ENCODE measurements at places on chromosomes 2 and 18.

- no peak for DNase-seq
These were observed 69.6 kb upstream of the ALPP start for GRCh38 chr2:232308986-232309385.

DNA sequence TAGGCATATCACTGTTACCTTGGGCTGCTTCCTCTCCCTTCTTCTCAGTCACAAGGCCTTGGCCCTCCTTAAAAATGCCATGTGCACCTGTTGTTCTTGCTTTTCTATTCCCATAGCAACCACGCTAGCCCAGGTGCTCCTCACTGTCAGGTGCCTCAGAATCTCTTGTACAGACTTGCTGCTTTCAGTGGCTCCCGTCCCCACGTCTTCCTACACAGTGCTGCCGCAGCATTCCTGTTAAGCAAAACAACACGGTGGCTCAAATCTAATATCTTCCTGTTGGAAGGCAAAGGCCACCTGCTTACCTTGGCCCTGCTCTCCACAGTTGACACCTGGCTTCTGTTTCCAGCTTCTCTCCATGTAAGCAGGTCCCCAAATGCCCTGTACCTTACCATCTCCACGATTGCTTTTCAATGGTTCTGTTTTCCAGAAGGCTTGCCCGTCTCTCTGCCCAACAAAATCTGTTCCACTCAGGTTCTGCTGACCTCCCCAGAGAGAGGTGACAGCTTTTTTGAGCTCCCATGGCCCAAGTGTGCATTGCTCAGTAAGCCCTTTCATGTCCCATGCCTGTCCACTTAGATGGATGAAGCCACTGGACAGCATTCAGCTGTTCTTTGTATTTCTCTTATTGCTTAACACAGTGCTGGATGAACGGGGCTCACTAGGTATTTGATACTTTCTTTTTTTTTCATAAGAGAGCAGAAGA lies 240.4 kb downstream of the PRKCE start:
- DNase-seq: no peak

- DNase-seq: peak; percentile 43
These were observed 79.9 kb downstream of the TMEM247 start for GRCh38 chr2:46559261-46559660.

- no peak for DNase-seq
These were observed 301.4 kb upstream of the TNP1 start for GRCh38 chr2:217160978-217161973.

DNA sequence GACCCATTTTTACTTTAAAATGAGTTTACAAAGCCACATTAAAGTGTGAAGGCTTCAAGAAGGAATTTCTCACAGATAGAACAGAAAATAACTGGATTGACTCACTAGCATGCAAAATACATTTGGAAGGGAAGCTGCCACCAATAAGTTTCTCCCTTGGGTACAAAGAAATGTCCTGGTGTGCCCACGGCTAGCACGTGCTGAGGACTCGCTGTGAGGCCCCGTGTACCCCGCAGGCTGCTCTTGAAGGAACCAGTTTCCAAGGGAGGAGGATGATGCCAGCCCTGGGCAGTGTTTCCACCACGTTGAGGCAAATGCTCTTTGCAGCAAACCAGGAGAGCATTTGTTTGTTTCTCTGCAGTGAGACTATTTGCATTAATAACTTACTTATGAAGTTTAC lies 207.3 kb downstream of the SH3RF3 start:
- DNase-seq: no peak

GRCh38 chr2:121746071-121746578 lies 9.3 kb upstream of the TSN start:
- no peak for DNase-seq

DNA sequence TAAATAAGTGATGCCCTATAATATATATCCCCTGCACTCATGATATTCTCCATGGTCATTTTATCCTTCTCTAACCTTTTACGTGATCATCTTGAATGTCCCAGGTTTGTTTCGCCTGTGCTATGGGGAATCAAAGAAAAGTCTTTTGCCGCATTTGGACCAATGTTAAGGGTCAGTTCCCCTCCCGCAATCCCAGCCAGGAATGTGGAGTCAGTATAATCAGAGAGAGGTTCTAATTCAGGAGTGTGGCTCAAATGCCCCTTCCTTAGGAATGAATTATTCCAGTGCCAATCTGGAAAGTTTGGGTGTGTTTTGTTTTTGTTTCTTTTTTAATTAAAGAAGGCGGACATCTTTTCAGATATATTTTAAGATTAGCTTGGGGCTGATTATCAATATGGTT lies 41.8 kb downstream of the PMS1 start:
- DNase-seq: no peak

GRCh38 chr2:42076357-42077225 lies 28.8 kb downstream of the PKDCC start:
- no peak for DNase-seq

GRCh38 chr2:207142461-207142860 lies 23.3 kb downstream of the KLF7 start:
- no peak for DNase-seq

- DNase-seq: peak; percentile 89
These were observed 105.0 kb upstream of the SMAD7 start for GRCh38 chr18:49055754-49056172.

DNA sequence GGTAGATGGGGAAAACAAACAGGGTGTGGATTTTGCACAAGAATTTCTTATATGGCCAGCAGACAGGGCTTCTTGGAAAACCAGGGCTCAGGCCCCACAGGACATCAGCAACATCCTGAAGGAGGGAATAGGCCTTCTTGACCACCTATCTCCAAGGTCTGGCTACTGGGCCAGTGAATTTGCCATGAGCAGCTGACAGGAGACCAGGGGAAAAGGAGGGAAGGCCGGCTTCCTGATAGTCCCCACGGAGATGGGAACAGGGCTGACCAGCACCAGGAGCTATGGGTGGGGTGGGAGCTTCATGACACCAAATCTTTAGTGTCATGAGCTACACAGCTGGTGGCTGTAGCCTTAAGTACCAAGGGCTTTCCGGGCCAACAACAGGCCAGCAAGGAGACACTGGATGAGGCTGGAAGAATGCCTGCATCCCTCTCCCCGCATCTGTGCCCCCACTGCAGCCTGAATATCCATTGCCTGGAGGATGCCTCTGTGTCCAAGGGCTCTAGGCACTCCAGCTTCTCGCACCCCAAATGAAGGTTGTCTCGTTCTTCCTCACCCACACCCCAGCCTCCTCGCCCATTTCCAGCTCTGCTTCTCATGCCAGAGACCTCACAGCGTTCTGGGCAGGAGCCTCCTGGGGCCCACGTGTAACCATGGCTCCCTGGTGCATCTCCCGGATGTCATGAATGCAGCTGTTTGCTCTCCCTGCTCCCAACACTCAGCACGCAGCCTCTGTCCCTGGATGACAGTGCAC lies 74.8 kb downstream of the EMX1 start:
- peak; percentile 53 for DNase-seq

GRCh38 chr2:105179469-105180372 lies 61.8 kb upstream of the GPR45 start:
- no peak for DNase-seq

GRCh38 chr2:3659447-3660432 lies 1.7 kb downstream of the ALLC start:
- DNase-seq: no peak

DNA sequence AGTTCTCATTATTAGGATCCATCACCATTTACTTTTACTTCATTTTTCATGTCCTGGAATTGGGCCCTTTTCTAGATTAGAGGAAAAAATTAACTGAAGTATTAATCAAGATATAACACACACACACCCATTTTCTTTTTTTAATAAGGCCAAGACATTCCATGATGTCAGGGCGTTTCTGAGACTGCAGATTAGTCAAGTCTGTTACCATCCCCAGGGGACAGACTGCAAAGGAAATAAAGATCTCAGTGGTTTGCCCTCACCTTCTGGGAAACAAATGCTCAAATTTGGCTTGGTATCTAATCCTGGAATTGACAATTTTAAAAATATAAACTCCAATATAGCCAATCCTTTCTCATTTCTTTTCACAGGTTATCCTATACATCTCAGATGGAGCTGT lies 27.4 kb downstream of the RMP24 start:
- no peak for DNase-seq

DNA sequence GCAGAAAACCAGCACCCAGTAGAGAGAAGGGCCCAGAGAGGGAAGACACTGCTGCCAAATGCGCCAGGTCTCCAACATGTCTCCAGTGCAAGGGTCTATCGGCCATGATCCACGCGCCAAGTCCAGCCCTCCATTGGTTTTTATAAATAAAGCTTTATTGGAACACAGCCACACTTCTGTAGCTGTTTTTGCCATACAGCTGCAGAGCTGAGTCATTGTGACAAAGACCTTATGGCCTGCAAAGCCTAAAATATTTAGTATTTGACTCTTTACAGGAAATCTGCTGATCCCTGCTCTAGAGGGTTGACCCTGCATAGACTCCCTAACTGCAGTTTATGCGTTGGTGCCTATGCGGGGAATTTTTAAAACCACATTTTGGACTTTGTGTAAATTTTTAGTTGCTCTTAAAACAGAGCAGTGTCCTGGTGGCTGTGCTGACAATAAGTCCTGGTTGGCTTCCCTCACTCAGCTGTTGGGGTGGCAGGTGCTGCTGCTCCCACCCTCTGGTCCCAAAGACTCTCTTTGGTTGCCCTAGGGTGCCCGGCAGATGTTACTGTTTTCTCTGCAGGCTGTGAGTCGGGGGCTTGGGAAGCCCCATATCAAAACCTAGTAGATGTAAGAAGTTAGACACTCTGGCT lies 154.9 kb downstream of the CTIF start:
- DNase-seq: no peak

GRCh38 chr2:36964496-36965058 lies 1.8 kb downstream of the STRN start:
- no peak for DNase-seq

GRCh38 chr2:149329068-149329467 lies 1.3 kb upstream of the LYPD6 start:
- no peak for DNase-seq

- DNase-seq: no peak
These were observed 31.0 kb upstream of the TMEM17 start for GRCh38 chr2:62536873-62537547.

GRCh38 chr2:162926501-162926900 lies 87.9 kb upstream of the KCNH7 start:
- DNase-seq: no peak

DNA sequence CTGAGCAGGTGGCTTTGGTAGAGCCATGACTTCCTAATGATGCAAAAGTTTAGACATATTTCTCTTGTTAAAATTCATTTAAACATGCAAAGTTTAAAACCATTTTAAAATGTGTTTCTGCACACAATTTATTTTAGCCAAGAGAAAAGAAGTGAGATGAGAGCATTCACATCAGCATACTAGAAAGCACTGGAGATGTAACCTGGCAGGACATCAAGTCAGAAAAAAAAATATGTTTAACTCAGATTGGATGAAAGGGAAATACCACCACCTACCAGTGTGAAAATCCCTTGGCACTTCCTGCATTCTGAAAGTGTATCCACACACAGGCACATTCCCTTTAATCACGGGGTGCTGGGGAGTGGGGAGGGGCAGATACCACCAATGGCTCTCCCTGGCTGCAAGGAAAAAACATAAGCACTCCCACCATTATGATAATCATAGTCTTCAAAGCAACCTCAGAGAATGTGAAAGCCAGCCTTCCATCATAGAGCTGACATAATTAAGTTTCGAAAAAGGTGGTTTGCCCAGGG lies 25.0 kb downstream of the DNER start:
- no peak for DNase-seq

- no peak for DNase-seq
These were observed 102.7 kb upstream of the ARHGAP15 start for GRCh38 chr2:143026411-143027054.

GRCh38 chr2:7061921-7062320 lies 144.7 kb downstream of the RNF144A start:
- DNase-seq: no peak

GRCh38 chr2:232971744-232972143 lies 41.3 kb downstream of the NGEF start:
- no peak for DNase-seq

GRCh38 chr2:111675419-111676194 lies 208.4 kb downstream of the ANAPC1 start:
- no peak for DNase-seq

DNA sequence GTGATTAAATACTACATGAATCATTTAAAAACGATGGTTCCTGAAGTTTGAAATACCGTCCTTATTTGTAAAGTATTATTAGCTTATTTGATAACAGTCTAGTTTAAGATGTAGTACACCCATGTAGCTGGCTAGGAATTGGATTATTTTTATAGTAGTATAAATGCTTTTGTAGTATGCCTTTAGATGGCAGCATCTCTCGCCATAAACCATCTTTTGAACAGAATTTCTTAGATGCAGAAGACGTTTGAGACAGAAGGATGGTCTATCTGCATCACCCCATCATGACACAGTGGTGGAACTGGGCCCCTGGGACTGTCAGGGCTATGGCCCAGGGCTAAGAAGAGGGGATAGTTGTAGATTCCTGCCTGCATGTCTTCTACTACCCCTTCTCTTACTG lies 152.7 kb downstream of the WDSUB1 start:
- DNase-seq: no peak

DNA sequence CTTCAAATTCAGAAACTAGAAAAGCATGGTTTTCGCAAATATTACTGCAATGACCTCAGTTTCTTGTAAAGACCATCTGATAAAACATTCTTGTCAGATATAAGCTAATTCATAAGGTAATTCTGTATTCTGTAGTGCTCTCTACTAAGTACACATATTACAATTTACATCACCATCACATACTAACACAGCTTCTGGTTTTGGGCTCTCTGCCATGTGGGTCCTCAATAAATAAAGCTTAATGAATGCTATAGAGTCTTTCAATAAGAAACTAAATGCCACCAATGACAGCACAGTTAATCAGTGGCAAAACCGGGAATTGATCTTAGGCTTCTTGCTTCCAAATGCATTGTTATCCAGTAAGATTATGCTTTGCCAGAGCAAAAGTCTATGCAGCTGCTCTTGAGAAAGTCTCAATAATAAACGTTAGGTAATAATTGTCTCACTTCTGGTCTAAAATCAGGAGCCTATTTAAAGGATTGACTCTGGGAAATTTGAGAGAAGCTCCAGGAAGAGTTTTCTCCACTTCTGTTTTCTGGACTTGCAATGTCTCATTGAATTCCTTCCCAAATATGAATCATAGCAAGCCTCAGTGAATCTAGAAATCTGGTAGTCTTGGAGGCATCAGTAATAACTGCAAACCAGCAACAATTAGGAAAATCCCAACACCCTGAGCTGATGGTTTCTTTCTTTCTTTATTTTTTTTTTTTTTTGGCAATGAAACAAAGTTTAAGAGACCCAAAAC lies 67.9 kb upstream of the RAPGEF4 start:
- DNase-seq: no peak

- DNase-seq: no peak
These were observed 19.3 kb upstream of the ACKR3 start for GRCh38 chr2:236550290-236550689.

- DNase-seq: no peak
These were observed 433.5 kb upstream of the MMADHC start for GRCh38 chr2:150020937-150021673.

GRCh38 chr2:130892793-130893785 lies 56.4 kb downstream of the ARHGEF4 start:
- no peak for DNase-seq

All from coronary artery (tissue), 2 donors.